ENCODE measurements at places on chromosomes 5 and 9. TPM values are rescaled to one million over a fixed set of nuclear protein-coding genes. Genes with fewer than 3 reads are reported as not detected.

The AGXT2 gene
- total RNA-seq, result not detected

The PHF24 gene
- total RNA-seq, result not detected

GRCh38 chr9:123447934-123448646 lies 92.1 kb downstream of the CRB2 start:
- no peak for DNase-seq

The PAEP gene
- total RNA-seq, result not detected

DNA sequence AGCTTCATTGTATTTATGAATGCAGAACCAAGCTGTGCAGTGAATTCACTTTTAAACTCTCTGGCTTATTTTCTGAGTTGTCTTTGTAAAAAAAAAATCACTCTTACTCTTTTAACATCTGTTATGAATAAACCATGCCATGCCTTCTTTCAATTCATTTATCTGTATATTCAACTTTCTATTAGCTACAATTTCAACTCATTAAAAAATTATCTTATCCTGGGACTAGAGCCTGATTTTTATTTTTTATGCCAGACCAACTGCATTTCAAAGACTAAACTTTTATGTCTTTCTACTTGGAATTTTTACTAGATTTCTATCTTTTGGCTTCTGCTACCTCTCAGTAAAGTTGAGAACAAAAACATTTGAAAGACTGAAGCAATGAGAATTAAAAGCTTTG lies 342.7 kb downstream of the DEPDC1B start:
- DNase-seq, result no peak

Measured in myocyte (in vitro differentiated cells).